ENCODE measurements at places on chromosomes 6 and 20.

DNA sequence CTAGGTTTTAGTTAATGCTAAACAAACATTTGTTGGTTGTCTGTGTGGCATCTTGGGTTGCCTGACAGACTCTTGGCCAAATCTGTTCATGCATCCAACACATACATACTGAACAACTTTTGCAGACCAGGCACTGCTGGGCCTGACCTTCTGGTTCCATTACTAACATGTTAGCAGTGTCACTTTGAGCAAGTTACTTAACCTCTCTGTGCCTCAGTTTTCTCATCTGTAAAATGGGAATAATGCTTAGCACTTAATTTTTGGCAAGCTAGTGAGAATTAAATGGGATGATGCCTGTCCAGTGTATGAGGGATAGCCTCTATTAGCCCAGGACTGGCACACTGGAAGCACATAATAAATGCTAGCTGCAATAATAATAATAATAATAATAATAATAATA is 169.9 kb downstream of the DHX35 start:
- DNase-seq, result no peak

GRCh38 chr6:74853991-74854390 is 351.9 kb downstream of the COL12A1 start:
- no peak for DNase-seq

GRCh38 chr20:64233725-64234124 is 21.8 kb upstream of the PCMTD2 start:
- DNase-seq, result no peak

- DNase-seq, result no peak
Observed at GRCh38 chr20:5160882-5161281, 34.1 kb downstream of the CDS2 start.

DNA sequence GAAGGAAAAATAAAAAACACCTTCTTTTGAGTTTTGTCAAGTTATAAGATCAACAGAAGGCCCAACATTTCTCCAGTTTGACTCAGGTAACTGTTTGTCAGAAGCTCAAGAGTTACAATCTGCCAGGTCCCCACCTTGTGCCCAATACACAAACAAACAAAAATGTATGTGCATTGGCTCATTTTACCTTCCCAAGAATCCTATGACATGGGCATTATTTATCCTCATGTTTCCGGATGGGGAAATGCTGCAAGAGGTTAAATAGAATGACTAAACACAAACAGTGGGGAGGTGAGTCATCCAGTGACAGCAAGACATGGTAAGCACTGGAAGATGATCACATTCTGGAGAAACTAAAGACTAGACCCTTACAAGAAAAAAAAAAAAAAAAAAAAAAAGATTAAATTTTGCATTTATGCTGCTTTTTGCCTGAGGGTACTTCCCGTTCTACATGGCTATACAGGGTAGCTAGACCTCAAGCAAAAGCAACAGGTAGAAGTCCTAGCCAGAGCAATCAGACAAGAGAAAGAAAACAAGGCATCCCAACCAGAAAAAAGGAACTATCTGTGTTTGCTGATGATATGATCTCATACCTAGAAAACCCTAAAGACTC is 23.6 kb upstream of the ANKRD60 start:
- no peak for DNase-seq

- no peak for DNase-seq
Observed at GRCh38 chr6:112041535-112041934, 12.4 kb upstream of the CCN6 start.

DNA sequence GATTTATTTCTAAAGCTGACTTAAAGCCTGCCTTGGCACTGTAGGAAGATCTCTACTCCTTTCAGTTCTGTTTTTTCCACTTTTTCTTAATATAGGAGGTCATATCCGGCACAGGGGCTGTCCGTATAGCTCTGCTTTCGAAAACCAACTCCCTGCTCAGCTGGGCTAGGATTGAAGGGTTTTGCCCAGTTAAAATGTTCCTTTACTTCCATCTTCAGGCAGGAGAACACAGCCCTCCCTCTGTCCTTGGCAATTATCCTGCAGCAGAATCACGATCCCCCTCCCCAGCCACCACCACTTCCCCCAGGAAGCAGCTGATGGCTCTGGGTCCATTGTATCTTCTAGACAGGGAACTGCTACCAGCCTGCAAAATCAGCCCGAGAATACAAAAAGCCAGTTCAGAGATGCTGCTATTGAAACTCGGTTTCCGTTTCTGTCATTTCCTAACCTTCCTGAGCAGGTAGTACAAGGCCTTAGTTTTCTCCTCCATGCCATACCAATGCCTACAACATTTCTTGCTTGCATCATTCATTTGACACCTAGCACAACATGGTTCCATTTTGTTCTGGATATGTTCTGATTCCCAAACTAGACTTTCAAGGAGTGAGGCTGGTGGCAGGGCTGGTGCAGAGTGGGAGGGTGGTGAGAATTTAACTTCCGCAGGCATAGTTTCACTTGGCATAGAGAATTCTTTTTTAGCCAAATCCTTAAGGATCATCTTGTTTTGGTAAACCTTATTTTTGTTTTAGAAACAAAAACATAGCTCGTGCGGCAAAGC is 53.9 kb downstream of the FAM50B start:
- DNase-seq, result peak; percentile 3

DNA sequence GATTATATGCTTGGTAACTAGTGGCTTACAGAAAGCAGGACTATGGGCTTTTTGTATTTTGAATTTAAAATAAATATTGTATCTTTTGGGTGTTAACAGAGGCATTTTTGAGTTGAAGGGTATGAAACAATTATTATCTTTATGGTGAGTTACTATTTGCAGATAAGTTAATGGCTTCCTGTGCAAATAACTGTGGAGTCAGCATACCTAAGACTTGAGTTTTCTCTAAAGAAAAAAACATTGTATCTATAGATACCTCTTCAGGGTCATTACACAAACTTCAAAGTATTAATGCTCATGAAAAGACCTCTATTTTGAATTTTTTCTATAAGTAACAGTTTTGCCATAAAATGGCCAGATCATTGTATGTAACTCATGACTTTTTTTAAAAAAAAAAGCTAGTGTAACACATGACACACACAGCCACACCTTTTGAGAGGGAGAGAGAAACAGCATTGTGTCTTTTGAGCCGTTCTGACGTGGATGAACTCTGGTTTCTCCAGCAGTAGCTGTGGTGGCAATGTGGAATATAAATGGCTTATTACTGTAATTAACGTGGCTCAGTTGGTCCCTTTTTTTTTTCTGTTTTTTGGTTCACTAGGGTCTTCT is 36.3 kb downstream of the PLEKHG1 start:
- no peak for DNase-seq
